ENCODE measurements at places on chromosomes 1 and 21. TPM values are rescaled to one million over a fixed set of nuclear protein-coding genes. Genes with fewer than 3 reads are reported as not detected.

TMEM82 gene
- not detected for total RNA-seq

DNA sequence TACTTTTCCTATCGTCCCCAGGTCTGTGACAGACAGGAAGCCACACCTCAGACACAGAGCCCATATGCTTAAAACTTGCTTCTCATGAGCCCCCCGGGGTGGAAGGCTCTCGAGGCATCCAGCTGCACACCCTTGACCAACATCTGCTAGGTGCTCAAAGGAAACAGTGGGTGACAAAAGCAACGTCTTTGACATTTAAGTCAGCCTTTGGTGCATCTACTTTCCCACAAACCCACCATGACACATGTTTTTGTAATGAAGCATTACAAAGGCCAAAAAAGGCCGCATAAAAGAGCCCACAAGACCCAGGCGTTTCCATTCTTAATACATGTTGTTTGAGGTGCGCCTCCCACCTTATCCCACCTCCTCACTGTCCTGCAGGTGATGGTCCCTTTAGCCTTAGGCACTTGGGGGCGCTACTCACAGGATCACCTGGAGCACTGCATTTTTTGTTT lies 11.8 kb upstream of the FASLG start:
- DNase-seq: no peak

PTCH2 gene
- total RNA-seq: 0.76 TPM

DNA sequence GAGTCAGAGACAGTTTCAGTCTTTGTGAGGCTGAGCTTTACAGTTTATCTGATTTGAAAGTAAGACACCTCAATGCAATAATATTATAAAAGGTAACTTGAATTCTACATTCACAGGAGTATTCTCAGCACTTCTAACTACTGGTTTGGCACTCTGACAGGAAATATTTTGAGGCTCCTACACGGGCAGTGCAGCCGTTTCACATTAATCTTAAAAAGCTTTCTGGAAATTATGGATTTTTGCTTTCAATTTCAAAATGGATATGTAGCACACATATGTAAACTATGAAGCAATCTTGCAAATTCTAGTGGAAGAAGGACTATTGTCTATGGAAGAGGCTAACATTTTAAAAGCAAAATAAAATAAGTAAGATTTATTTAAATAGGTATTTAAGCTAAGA lies 262.9 kb upstream of the SNX7 start:
- DNase-seq: no peak

DNA sequence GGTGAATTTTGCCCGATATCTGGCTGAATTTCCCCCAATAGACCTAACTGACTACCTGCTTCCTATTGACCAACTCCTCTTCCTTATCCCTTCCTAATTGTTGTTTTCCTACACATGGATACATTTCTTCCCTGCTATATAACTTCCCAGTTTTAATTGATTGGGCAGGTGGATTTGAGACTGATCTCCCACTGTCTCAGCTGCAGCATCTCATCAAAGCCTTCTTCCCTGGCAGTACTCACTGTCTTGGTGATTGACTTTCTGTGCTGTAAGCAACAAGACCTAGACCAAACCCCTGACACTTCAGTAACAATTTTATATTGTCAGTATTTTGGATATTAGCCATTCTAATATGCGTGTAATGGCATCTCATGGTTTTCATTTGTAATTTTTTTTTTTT lies 11.3 kb upstream of the PLA2G2A start:
- no peak for DNase-seq

Data from lower leg skin (tissue), 4 donors.